HT1080 (cell line): ENCODE measurements at places on chromosomes 2 and 18.

DNA sequence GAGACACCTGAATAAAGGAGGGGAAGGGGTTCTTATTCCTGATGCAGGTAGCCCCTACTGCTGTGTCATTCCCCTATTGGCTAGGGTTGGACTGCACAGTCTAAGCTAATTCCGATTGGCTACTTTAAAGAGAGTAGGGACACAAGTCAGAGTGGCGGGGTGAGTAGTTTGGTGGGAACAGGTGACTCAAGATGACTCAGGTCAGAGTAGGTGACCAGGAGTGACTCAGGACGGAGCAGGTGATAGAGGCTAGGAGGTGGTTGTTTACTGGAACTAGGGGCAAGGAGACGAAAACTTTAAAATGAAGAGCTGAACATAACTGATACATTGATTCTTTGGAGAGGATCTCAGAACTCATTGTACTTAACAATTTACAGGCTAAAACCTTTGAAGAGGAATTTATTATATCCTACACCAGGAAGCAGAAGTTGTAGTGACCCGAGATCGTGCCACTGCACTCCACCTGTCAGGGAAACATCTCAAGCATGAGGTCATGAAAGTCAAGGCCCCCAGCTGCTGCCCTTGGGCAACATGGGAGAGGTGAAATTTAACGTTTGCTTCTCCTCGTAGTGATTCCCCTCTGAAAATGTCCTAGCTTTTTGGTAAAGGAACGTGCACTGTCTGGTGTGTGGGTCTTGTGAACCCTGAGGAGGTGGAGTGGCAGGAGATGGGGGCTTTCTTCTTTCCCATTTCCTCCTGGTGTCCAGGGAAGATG lies 4.5 kb upstream of the CYP27A1 start:
- no peak for DNase-seq

GRCh38 chr2:146376511-146377064 lies 1468.2 kb upstream of the ACVR2A start:
- DNase-seq: no peak

GRCh38 chr2:200767111-200767885 lies 44.4 kb upstream of the BZW1 start:
- no peak for DNase-seq

- no peak for DNase-seq
Measured at GRCh38 chr2:133082034-133082433, 412.0 kb upstream of the LYPD1 start.

DNA sequence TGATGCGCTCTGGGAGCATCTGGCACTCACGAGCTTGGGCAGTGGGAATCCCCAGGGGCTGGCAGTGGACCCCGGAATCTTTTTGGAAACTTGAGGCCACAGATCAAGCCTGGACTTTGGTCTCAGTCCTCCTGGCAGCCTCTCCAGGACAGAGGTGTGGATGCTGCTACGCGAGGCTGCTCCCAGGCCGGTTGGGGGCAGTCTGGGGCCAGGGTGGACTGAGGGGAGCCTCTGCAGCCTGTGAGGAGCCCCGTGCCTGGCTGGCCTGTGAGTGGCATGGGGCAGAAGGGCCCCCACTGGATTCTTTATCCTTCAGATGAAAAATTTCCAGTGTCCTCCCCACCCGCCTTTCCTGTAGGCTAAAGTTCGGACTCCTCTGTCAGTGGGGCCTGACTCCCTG lies 12.7 kb upstream of the DES start:
- no peak for DNase-seq

DNA sequence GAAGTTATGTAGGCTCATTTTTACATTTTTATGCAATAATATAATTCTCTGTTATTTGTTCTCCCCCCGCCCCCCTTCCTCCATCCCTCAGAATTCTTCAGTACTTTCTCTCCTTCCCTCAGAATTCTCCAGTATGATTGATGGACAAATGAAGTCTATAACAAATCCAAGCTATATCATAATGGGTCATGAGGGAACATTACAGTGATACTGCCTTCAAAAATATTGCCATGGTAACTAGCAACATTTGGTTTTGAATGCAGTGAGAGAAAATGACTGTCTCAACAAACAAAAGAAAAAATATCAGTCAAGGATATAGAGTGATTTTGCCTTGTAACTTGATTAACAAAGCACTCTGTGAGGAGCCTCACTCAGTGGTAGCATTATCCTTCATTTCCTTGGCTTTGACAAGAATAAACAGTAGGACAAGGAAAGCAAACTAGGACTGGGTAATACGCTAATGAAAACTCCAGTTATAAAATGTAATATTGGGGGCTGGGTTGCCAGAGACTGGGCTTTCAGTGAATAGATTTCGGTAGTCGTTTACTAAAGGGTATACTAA lies 392.9 kb upstream of the CRIM1 start:
- no peak for DNase-seq
